ENCODE measurements at places on chromosomes 1 and 21.

GRCh38 chr21:37139902-37140301, 66.8 kb downstream of the TTC3 start:
- no peak for DNase-seq

DNA sequence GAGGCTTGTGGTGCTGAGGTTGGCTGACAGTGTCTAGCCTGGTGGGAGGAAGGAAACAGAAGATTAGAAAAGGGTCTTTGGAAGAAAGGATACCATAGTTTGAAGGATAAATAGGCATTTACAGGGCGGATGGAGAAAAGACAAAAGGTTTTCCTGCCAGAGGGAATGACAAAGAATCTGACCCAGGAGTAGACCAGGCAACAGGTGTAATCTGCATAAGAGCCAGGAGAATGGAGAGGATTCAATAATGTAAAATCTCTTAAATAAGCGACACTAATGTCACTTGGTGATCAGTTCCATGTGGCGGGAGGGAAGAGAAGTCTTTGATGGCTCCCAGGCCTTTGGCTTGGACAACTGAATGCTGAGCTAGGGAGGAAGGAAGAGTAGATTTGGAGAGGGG, 9.4 kb downstream of the MECR start:
- DNase-seq, result no peak

DNA sequence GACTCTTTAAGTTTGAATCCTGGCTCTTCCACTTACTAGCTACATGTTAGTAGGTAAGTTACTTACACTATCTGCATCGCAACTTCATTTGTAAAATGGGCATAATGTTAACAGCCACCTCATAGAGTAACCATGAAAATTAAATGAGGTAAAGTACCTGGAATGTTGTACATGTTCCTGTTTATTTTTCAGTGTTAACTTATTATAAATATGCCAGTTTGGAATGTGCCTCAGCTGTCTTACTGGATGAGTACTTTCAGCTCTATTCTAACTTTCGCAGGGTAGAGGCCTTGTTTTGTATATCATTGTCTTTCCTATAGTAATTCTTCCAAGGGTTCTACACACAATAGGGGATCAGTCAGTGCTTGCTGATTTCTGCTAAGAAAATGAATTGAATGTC, 167.4 kb downstream of the DUSP10 start:
- DNase-seq, result no peak

DNA sequence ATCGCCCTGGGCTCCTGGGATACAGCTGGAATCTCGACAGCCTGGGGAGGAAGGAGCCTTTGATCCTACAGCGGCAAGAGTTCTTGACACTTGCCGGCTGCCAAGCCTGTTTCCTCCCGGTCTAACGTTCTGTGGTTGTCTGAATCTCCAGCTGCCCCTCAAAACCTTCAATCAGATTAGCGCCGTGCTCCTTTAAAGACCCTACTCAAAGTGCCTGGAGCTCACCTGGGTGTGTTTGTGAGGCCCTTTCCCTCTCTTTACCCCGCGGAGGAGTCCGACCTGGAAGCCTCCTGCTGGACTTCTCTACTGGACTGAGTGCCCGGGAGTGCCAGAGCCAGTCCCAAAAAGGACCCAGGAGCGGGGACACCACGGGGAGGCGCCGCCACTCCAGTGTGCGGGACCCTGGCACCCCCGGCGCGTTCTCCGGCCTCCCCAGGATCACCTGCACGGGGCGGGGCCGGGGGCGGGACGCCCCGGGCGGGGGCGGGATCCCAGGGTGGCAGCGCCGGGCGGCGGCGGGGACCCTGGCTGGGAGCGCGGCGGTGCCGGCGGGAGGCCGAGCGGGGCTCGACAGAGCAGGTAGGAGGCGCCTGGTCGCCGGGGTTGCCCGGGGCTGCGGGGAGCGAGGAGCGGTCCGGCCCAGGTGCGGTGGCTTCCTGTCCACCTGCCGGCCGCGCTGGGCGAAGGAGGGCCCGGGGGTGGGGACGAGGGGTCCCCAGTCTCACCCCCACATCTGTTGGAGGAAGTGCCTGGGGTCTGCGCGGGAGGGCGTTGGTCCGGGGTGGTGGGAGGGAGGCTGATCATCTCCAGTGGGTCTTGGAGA, at the start of gene NCMAP:
Gene NCMAP, plus strand, starts transcription at position 497 of the 823 bp plus-strand sequence. CDS start 39,344 bp downstream, outside the sequence.
- DNase-seq, result peak; percentile 41

DNA sequence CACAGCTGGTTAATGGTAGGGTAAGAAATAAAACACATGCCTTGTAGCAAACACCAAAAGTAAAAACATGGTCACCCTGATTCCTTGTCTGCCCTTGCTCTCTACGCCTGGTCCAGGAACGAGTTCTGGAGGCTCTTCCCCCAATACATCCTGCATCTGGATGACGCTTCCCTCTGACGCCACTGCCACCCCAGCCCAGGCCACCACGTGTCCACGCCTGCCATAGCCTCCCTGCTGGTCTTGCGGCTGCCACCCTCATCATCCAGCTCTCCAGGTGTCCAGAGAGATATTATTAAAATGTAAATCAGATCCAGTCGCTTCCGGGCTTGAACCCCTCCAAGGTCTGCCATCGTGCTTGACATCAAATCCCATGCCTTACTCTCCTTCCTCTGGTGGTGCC, 39.3 kb downstream of the IGSF21 start:
- DNase-seq, result no peak

GRCh38 chr1:107782217-107782845, 182.6 kb downstream of the VAV3 start:
- DNase-seq, result no peak

DNA sequence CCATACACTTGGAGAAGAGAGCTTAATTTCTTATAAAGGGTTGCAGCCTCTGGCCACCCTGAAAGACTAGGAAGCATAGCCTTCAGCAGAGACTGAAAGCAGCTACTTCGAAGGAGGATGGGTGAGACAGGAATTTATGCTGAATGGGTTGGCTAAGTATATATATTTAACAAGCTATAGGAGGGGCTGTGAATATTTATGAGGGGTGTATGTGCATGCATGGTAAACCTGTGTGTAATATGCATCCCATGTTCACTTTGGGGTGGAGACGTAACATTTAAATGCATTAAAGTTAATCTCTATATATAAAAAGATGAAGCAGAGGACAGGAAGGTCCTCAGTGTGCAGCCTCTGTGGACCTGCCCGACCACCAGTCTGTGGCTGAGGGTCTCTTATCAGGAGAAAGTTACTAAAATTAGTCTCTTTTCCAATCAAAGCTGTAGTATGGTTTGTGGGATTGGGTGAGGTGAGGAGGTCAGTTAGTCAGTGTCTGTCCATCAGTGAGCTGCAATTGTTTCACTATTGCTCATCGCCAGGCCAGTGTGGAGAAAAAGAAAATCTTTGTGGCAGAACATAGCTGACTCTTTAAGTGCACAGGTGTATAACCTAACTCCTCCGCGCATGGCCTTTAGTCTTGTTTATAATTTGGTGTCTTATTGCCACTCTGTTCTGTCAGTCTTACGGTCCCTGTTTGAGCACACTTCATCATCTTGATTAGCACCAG, 35.4 kb upstream of the DSCAM start:
- DNase-seq, result no peak

GRCh38 chr1:208106218-208106617, 138.0 kb downstream of the PLXNA2 start:
- DNase-seq, result no peak

All from stimulated activated CD4-positive, alpha-beta T cell treated with anti-CD3 and anti-CD28 coated beads, Interleukin-12 subunit alpha, Interleukin-12 subunit beta, amount 100 ng/mL, for 24 hours (primary cell).